Thymus (tissue), 14 donors: ENCODE measurements at places on chromosomes 6 and 20. TPM values are rescaled to one million over a fixed set of nuclear protein-coding genes. Genes with fewer than 3 reads are reported as not detected.

ZNF311 gene
- total RNA-seq = 0.76 TPM

PRSS35 gene
- total RNA-seq = 1.7 TPM

MYLK4 gene
- total RNA-seq = 0.42 TPM

PSMB1 gene
- 232 TPM for total RNA-seq

KIF13A gene
- total RNA-seq = 8.5 TPM

DEF6 gene
- total RNA-seq = 75.7 TPM

KIFC1 gene
- total RNA-seq = 34.3 TPM

RBBP8NL gene
- total RNA-seq = 0.33 TPM

CDH4 gene
- 0.61 TPM for total RNA-seq

C2 gene
- total RNA-seq = 9.0 TPM

TGM2 gene
- 9.3 TPM for total RNA-seq

RPP21 gene
- total RNA-seq = 35.4 TPM

SSTR4 gene
- total RNA-seq = not detected

HLA-DMB gene
- total RNA-seq = 110 TPM

C20orf141 gene
- total RNA-seq = not detected

NUS1 gene
- total RNA-seq = 10.0 TPM

CCN6 gene
- total RNA-seq = not detected

MEP1A gene
- 0.14 TPM for total RNA-seq

SUMO4 gene
- total RNA-seq = 1.2 TPM

ABHD16B gene
- not detected for total RNA-seq

ARFRP1 gene
- 39.2 TPM for total RNA-seq

SERPINB1 gene
- total RNA-seq = 29.9 TPM

REM1 gene
- total RNA-seq = 0.99 TPM

SRSF12 gene
- total RNA-seq = 0.71 TPM

NKX2-2 gene
- total RNA-seq = 0.05 TPM

HDGFL1 gene
- not detected for total RNA-seq

PI16 gene
- 3.3 TPM for total RNA-seq

MMUT gene
- 13.3 TPM for total RNA-seq

OR2H2 gene
- total RNA-seq = not detected

RNF217 gene
- 3.4 TPM for total RNA-seq

SGK2 gene
- total RNA-seq = 0.09 TPM

ZSCAN16 gene
- total RNA-seq = 8.5 TPM

CASP8AP2 gene
- total RNA-seq = 19.5 TPM

GSTA3 gene
- not detected for total RNA-seq

PM20D2 gene
- total RNA-seq = 19.2 TPM

FBXL4 gene
- total RNA-seq = 13.5 TPM

ZNF831 gene
- 2.1 TPM for total RNA-seq

PNLDC1 gene
- total RNA-seq = 0.28 TPM

SNX21 gene
- 3.0 TPM for total RNA-seq

MAPK14 gene
- 44.0 TPM for total RNA-seq
